Stimulated activated CD4-positive, alpha-beta T cell treated with anti-CD3 and anti-CD28 coated beads, Interleukin-1b, Interleukin-23, amount 100 ng/mL, for 1 hour (primary cell): ENCODE measurements at places on chromosomes 7 and 10.

DNA sequence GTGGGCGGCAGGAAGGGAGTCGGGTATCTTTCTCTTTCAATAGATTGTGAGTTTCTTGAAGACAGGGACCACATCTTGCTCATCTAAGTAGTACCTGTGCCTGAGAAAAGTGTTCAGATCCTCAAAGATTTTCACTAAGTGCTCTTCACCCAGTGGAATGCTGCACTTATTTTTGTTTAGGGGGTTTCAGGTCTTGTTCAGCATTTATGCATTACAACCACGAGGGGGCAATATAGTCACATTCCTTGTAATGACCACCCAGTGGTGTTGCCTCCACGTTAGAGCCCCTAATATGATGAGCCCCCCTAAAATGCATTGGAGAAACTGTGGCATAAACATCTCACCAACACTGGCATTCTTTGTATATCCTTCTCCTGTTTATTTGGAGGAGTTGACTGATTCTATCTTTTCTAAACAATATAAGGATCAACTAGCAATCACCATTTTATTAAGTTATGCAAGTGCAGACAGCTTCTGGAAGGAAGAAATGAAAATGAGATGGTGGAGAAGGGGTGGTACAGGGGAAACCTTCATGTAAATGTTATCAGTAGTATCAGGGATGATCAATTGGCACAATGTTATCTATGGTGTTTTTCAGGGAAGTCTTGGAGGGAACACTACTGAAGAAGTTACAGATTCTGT is 3.1 kb upstream of the PAPSS2 start:
- DNase-seq: no peak

DNA sequence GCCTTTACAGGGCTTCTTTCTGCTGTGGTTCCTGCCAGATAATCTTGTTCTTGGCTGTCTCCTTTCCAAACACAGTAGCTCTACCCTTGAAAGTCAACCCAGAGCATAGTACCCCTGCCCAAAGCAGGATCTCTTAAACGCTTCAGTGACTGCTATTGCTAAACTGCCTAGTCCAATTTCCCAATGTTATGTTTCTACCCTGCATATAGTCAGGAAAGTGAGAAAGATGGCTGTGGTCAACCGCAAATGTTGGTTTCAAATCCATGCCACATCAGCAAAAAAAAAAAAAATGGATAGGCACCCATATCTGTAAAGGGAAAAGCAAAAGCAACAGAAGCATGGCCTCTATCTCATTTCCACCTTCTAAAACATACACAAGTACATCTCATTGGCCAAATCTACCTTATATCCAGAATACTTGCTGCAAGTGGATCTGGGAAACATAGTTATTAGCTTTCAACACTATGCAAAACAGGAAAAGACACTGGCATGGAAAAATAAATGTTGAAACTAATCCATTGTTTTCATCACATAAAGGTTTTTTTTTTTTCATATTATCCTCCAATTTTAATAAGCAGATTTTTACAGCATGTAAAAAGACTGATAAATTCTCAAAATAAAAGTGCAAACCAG is 59.8 kb downstream of the DNAJC1 start:
- DNase-seq: no peak

- no peak for DNase-seq
Measured at GRCh38 chr10:93917064-93917391, 23.2 kb downstream of the SLC35G1 start.

DNA sequence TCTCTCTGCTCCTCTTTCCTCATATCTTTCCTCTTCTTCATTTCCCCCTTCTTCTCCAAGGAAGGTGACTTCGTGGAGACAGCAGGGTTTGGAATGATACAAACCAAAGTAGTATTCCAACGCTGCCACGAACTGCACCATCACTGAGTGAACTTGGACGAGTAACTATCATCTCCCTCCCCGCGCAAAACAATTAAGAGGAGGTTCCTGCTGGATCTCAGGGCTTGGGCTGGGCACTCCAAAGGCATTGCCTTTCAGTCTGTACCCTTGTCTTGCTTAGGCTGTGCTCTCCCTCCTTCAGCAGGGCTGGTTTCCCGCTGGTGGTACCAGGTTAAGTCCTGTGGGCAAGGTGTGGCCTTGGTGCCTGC is 790 bp upstream of the PITX3 start:
- DNase-seq: no peak

- no peak for DNase-seq
Measured at GRCh38 chr10:62810156-62810902, 5.8 kb downstream of the ADO start.

DNA sequence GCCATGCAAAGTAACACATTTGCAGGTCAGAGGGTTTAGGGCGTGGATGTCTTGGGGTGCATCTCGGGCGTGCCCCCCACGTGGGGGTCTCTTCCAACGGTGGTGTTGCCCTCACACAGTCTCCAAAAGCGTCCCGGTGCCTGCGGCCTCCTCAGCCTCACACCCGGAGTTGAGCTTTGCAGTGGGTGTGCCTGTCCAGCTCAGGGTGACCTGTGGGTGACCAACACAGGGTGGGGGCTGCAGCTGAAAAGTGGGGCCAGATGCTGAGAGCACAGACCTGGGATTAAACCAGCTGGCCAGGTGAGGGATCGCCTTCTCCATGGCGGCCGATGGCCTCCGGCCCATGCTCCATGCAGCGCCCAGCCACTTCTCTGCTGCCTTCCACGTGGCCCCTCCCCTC is 63.1 kb downstream of the PWWP2B start:
- DNase-seq: no peak

DNA sequence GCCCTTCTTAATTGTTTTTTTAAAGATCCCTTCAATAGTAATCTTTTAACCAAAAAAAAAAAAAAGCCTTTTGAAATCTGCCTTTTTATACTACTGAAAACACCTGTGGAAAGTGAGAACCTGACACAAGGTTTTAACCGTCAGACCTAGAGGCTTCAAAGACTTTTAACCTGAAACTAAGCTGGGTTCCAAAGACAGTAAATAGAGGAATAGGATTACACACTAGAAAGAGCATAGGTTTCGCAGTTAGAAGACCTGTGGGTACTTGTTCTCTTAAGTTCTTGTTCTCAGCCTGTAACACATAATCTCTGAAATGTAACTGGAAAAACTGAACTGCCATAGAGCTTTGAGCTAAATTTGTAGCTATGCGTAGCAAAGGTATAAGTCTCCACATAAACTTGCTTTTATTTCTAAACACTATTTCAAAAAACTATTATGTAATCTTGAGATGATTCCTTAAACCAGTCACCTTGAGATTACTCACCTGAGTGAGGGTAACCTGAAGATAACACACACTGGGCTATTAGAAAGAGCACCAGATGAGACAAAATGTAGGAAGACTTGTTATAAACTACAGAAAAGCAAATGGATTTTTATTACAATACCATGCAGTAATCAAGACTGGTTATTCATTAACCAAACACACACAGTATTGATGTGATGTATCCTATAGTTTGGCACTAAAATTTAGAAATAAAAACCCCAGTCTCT is 196.6 kb upstream of the FRMD4A start:
- no peak for DNase-seq

GRCh38 chr10:31949266-31949665 is 20.6 kb upstream of the ARHGAP12 start:
- no peak for DNase-seq
